ENCODE measurements at places on chromosomes 7 and 10.

GRCh38 chr10:8640301-8640700 lies 585.8 kb downstream of the GATA3 start:
- DNase-seq, result no peak

DNA sequence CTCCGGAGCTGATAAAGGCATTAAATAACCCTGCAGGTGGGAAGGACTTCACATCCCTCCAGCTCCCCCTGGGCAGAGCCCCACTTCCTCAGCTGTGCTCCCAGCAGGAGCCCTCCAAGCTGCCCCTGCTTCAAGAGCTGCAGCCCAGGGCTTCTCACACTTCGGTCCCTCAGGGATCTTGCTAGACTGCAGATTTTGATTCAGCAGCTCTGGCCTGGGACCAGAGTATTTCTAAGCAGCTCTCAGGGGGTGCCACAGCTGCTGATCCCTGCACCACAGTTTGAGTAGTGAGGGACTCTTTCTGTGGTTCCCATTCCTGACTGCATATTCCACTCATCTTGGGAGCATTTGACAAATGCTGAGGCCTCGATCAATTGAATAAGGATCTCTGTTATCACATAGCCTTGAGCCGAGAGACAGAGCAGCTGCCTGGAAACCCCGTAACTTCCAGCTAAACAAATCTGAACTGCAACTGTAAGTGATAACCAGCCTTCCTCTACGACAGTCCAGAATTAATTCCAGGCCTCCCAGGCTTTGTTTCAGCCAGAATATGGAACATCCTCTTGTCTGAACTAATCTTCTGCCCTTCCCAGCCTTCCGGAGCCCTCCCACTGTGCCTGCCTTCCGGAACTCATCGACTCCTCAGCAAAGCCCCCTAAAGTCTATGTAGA lies 161.4 kb downstream of the CCDC3 start:
- DNase-seq, result no peak

DNA sequence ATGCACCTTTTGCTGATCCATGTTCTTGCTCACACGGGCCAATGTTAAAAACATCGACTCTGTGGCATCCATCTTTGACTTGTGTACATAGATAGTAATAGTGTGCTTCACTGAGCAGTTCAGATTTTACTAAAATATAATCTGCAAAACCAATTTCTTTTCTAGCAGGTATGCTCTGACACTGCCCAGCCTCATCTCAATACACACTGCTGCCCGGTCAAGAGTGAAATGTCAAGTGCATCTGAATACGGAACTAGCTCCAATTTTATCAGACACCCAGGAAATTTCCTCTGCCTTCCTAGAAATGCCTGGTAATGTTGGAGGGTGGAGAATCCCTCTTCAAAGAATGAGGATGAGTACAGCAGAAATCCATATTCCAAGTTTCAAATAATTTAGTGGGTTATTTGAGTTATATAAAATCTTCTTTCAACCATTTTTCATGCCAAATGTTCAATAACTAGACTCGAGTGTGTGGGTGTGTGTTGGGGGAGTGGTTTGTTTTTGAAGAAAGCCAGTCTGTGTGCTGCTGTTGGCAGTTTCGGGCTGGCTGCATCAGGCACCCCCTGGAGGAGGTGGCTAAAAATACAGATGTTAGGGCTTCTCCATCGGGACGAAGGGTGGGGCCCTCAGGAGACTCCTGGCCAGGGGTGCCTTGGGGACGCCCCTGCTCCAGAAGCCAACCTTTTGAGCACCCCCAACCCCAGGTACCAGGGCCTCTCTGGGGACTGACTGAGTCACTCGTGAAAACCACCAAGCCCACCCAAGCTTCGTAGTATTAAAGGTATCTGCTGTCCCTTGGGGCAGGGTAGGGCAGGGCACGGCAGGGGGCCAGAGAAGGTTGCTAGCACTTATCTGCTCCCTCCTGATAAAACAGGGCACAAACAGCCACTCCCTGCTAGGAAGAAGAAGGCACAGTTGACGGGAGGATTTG lies 15.4 kb downstream of the CTBP2 start:
- DNase-seq, result no peak

- no peak for DNase-seq
Measured at GRCh38 chr10:110260746-110261477, 43.8 kb downstream of the SMNDC1 start.

- DNase-seq, result no peak
Measured at GRCh38 chr10:4343873-4344272, 482.1 kb upstream of the AKR1E2 start.

GRCh38 chr7:90773269-90773668 lies 177.1 kb downstream of the CDK14 start:
- DNase-seq, result no peak

DNA sequence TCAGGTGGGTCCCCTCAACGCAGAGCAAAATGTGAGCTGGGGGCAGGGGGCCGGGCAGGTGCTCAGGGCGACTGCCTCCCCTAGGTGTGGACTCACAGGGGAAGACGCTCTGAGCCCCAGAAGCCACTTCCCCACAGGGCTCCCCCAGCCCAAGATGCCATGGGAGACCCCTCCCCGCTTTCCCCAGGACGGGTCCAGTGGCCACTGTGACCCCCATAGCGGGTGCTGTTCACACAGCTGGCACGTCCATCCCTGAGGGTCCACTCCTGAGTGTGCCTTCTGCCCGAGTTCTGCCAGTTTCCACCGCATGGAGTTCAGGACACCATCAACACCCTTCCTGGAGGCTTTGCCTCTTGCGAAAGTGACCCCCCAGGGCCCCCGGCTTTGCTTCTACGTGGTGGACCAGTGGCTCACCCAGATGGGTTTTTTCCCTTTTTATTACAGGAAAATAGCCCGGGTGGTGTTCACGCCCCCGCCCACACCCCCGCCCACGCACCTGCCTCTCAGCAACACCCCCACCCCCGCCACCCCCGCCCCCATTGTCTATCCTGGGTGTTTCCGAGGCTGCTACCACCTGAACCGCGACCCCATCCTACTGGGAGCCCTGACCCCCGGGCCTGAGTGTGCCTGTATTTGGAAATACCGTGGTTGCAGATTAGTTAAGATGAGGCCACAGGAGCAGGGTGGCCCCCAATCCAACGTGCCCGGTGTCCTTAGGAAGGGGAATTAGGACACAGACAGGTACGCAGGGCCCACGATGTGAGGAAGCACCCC lies 32.0 kb downstream of the ADAP1 start:
- peak; percentile 63 for DNase-seq

GRCh38 chr10:127836966-127837365 lies 55.8 kb downstream of the CLRN3 start:
- DNase-seq, result no peak

GRCh38 chr7:141483044-141483443 lies 68.2 kb upstream of the AGK start:
- no peak for DNase-seq

DNA sequence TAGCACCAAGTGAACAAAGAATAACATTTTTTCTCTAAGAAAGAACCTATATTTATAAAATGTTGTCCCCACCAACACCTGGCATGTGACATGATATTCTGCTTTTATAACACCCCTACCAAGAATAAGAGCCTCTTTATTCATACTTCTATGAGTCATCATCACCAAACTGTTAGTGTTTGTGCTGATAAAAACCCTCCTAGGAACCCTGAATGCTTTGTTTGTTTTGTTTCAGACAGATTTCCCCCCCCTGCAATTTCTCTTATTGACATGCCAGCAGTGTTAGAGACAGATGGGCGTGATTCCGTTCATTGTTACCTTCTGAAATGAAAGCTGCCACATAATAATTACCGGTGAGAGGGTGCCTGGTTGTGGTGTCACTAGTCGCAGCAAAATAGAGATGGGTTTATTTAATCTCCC lies 651.1 kb downstream of the SORCS1 start:
- no peak for DNase-seq

DNA sequence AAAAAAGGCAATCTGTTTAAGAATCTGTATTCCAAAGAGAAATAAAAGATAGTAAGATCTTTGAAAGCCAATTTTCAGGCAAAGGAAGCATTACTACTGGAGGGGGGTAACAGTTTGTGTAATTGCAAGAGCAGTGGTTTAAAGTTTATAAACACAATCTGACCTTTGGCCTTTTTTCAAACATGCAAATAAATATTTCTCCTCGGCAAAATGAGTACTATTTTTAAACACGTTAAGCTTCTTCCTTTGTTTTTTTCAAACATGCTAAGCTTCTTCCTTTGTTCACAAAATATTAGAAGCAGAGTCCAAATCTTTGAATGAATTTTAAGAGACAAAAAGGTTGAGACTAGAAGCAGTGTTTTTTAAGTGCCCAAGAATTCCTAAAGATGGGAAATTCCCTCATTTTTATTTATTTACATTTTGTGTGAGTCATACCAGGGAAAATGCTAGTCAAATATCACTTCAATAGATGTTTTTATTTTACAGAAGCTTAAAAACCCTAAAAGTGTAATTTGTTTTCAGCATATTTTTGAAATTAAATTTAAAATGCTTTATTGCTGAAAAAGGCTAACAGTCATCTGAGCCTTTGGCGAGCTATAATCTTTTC lies 229.3 kb downstream of the GPR37 start:
- no peak for DNase-seq

DNA sequence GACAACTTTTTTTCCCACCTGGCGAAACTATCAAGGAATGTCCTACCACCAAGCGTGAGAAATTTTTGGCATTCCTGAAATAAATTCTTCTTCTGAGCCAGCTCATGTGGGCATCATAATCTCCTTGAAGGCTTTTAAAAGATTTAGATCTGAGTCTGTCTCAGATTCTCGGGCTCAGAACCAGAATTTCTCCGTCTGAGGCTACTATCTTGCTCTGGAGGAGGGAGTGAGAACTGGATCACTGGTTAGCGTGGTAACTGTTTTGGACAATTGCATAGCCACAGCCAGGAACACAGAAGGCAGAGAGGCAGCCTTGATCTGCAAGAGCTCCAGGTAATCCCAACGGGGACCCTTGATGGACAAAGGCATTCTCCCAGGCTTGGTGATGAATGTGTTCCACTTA lies 1.0 kb upstream of the PLAC9 start:
- DNase-seq, result no peak

GRCh38 chr10:132252412-132252811 lies 55.3 kb downstream of the STK32C start:
- no peak for DNase-seq

GRCh38 chr7:14691597-14692203 lies 210.9 kb downstream of the DGKB start:
- DNase-seq, result no peak

DNA sequence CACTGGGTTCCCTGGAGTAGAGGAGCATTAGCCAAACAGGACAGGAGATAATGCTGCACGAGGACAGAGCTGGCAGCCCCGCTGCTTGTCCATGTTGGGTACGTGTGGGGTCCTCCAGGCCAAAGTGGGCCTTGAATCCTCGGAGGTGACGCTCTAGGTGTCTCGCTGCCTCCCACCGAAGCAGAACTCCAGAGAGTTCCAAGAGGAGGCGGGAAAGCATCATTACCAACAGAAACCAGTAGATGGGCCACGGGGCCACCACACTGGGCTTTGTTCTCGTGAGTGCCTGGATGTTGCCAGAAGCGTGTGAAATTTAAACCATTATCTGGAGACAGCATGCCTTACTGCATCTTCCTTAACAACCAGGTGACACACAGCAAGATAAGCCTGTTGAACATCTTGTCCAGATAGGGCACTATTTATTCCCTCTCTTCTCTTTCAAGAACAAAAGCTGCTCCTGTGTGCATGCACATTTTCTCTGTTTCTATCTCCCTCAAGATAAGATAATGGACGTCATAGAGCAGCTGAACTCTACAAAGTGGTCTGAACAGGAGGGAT lies 56.8 kb downstream of the TNS3 start:
- DNase-seq, result peak; percentile 20

- DNase-seq, result no peak
Measured at GRCh38 chr10:130998642-130999041, 312.9 kb downstream of the TCERG1L start.

- DNase-seq, result no peak
Measured at GRCh38 chr10:101000127-101000914, 713 bp downstream of the LZTS2 start.

DNA sequence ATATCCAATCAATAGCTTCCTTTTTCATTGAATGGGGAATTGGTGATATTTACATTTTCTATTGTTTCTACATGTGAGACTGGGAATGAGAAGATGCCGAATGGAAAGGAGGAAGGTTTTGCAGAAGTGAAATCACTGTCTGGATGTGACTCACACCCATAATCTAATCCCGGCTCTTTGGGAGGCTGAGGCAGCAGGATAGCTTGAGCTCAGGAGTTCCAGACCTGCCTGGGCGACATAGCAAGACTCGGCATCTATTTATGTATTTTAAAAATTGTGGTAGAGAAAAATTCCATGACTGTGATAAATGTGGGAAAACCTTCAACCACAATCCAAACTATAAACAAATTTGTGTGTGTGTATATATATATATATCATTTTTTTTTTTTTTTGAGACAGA lies 10.9 kb upstream of the FIS1 start:
- DNase-seq, result no peak

- DNase-seq, result no peak
Measured at GRCh38 chr7:108008827-108009226, 5.9 kb upstream of the LAMB1 start.

GRCh38 chr10:59672150-59672875 lies 37.3 kb downstream of the SLC16A9 start:
- DNase-seq, result no peak

GRCh38 chr7:37342688-37343471 lies 105.8 kb downstream of the ELMO1 start:
- peak; percentile 69 for DNase-seq

- DNase-seq, result no peak
Measured at GRCh38 chr7:24970676-24971075, 9.3 kb downstream of the OSBPL3 start.

- no peak for DNase-seq
Measured at GRCh38 chr7:101747879-101748345, 69.5 kb upstream of the CUX1 start.

DNA sequence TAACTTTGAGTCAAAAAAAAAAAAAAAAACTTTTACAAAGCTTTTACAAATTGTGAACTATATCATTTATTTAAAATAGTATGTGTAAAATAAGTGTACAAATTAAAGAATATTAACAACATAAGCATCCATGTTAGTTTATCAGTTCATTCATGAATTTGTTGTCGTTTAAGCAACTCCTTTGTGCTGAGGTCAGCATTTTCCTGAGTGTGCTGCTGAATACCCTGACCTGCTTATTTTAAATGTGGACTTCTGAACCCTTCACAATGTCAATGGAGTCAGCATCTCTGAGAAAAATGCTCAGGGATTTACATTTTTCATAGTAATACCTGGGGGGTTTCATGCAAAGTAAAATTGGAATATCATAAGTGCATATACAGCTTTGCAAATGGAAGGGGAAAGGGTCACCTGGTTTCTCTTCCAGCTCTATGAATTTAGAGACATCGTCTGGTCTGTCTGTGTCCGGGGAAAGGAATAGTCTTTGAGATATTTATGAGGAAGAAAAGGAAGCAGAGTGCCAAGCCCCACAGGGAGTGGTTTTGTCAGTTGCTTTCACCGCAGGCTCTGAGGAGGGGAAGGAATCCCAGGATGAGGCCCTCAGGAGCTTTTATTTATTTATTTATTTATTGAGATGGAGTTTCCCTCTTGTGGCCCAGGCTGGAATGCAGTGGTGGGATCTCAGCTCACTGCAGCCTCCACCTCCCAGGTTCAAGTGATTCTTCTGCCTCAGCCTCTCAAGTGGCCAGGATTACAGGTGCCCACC lies 125.5 kb upstream of the SVIL start:
- DNase-seq, result no peak

GRCh38 chr7:124996778-124997177 lies 67.2 kb upstream of the POT1 start:
- DNase-seq, result no peak

All from upper lobe of right lung (tissue), 1 donor.